Activated naive CD4-positive, alpha-beta T cell treated with anti-CD3 and anti-CD28 coated beads, Interleukin-2, amount 50 U/mL, for 16 hours (primary cell): ENCODE measurements at places on chromosomes 13 and 19.

GRCh38 chr13:89267734-89268133 lies 1596.6 kb downstream of the SLITRK5 start:
- no peak for DNase-seq

GRCh38 chr19:7933828-7934725 lies 8.1 kb upstream of the CTXN1 start:
- no peak for DNase-seq

- peak; percentile 60 for DNase-seq
Measured at GRCh38 chr19:48480558-48481500, 11.7 kb downstream of the CYTH2 start.

DNA sequence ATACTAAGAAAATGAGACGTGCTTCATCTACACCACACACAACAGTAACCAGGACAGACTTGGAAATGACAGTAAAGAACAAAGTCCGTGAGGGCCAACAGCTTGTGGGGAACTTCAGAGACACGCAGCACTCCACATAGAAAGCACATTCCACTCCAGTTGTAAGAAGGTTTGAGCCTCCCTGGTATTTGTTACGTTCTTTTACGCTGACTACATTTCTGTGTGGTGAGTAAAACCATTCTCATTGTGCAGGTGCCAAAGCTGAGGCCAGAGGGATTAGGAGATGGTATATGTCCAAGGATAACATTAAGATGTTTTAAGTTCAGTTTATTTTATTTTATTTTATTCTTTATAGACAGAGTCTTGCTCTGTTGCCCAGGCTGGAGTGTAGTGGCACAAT lies 1189.9 kb downstream of the UQCRFS1 start:
- DNase-seq = no peak

DNA sequence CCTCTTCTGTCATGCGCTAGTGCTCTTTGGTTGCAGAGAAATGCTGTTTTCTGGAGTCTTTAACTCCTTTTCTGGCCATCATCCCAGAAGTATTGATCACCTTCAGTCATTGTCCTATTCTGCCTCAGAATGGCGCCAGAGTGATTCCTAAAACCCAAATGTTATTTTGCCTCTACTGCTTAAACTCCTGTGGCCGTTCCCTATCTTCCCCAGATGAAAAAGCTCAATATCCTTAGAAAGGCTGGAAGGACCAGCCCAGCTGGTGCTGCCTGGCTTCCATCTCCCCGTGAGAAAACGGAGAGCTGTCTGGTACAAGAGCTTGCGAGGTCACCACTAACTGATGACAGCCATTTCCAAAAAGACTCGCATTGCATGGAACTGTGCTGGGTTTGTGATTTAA lies 179.1 kb downstream of the RBM26 start:
- DNase-seq = no peak

DNA sequence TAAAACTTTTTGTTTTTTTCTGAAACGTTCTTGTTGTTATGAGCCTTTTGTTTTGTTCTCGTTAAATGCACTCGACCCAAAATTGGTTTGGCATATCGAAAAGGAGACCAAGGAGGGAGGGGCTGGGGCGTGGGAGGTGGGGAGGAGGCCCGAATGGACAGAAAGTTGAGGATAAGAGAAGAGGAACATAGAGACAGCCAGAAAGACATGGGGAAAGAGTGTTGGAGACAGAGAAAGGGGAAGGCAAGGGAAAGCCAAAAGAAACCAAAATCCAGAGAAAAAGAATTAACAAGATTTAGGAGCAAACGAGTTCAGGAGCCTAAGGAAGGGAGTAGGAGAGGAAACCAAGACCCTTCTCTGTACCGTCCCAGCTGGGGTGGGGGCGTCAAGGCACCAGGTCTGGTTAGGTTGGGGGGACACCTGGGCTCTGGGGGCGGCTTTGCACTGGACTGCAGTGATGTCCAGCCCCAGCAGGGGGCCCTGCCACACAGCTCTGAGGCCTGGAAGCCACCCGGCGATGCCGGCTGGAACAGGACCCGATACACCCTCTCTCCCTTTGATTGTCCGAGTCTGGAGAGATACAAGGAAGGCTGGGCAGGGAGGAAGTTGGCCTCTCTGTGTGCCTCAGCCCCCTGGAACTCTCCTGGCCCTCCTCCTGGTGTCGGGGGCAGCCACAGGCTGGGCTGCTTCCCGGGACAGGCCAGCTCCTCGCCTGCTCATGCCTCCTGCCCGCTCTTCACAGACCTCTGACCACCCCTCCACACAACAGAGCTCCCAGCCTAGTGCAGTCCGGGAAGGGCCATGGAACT lies 11.6 kb upstream of the ASF1B start:
- peak; percentile 54 for DNase-seq

- no peak for DNase-seq
Measured at GRCh38 chr13:113298043-113298945, 1.3 kb downstream of the LAMP1 start.

GRCh38 chr13:50126263-50126992 lies 111.2 kb downstream of the KCNRG start:
- DNase-seq = no peak

GRCh38 chr19:10258080-10258710 lies 6.2 kb downstream of the MRPL4 start:
- DNase-seq = no peak

DNA sequence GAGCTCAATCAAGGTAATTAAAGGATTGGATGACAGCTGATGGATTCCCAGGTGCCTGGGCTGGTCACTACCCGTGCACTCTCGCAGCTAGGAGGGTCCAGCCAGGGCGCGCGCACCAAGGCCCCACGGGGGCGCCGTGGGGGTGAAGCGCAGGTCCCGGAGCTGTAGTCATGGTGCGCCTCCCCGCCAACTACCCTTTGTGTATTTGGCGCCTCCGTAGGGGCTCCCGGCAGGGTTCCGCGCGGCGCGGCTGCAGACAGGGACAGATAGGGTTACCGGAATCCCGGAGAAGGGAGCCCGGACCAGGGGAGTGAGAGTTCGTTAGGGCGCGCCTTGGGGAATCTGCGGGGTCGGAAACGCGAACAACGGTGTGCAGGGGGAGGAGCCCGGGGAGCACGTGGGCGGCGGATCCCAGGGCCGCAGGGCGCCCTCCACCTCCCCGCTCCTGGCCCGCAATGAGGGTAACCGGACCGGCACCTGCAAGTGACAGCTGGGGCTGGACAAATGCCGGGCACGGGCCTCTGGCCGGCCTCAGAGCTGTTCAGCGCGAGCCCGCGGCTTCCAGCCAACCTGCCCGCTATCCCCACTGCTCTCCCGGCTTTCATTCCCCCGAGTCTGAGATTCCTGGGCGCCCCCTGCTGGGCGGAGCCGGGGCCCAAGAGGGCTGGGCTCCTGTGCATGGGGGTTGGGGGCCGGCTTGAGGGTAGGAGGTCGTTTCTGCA lies 3.4 kb upstream of the PRAM1 start:
- peak; percentile 76 for DNase-seq

DNA sequence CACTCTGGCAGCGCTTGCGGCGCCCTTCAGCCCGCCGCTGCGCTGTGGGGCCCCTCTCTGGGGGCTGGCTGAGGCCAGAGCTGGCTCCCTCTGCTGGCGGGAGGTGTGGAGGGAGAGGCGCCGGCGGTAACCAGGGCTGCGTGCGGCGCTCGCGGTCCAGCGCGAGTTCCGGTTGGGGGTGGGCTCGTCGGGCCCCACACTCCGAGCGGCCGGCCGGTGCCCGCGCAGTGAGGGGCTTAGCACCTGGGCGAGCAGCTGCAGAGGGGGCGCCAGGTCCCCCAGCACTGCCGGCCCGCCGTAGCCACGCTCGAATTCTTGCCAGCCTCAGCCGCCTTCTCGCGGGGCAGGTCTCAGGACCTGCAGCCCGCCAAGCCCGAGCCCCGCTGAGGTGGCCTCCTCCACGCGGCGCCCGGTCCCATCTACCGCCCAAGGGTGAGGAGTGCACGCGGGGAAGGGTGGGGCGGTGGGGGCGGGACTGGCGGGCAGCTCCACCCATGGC lies 879.0 kb upstream of the SLITRK5 start:
- no peak for DNase-seq

GRCh38 chr19:55432241-55432959 lies 10.7 kb downstream of the SHISA7 start:
- no peak for DNase-seq

GRCh38 chr19:7748756-7749155 lies 1.4 kb upstream of the CD209 start:
- DNase-seq = no peak

GRCh38 chr19:44792281-44792680 lies 14.6 kb downstream of the CBLC start:
- no peak for DNase-seq

DNA sequence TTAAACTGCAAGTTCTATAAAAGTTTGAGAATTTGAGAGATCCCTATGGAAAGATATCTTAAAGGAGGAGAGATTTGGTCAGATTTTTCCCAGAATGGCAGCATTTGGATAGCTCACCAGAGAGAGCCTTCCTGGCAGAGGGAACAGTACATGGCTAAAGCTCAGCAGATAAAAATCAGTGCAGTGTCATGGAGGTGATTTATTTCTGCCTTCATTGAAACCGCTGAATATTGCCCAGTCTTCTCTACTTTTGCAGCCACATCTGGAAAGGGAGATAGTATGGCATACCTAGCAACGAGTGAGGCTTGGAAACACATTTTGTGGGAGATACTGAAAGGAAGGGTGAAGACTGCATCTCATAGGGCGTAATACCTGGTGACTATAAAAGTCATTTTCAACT lies 155.2 kb downstream of the RFC3 start:
- DNase-seq = no peak

GRCh38 chr13:78632996-78633395 lies 26.0 kb downstream of the OBI1 start:
- DNase-seq = no peak

- no peak for DNase-seq
Measured at GRCh38 chr19:38554676-38555141, 63.0 kb downstream of the MAP4K1 start.

- no peak for DNase-seq
Measured at GRCh38 chr13:34776390-34776981, 165.6 kb upstream of the NBEA start.
